ENCODE measurements at places on chromosomes 11 and 22.

DNA sequence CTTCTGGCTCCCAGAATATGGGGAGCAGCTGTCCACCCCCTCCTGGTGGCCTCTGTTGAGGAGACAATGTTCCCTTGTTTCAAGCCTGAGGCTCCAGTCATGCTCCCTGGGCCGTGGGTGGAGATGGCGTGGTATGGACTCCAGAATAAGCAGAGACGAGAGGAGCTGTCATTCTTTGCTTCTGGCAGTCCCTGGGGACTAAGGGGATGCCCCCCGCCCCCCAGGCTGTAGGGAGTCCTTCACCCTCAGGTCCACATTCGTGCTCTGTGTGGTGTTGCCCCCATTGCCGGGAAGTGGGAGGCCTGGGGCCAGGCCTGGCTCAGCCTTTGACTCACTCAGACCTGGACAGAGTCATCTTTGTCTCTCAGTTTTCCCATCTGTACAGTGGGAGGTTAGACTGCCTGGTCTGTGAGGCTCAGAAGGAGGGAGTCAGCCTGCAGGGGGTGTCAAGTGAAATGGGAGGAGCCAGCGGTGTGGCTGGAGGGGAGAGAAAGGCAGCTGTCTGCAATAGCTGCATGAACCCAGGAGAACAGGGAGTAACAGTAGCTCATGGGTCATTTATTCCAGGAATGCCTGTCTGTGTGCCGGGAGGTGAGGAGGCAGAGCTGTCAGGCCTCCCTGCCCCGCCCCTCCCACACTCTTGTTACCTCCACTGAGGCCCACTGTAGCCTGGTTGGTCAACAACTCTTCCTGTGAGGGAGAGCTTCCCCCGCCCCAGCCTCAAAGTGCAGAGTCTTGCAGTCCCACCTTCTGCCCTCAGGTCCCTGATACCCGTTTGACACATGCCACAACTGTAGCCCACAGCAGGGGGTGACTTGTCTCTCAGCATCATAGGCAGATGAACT, 6.3 kb downstream of the ARHGEF17 start:
- peak; percentile 75 for DNase-seq

- no peak for DNase-seq
Observed at GRCh38 chr11:10413268-10413667, 41.8 kb upstream of the AMPD3 start.

GRCh38 chr11:86775361-86775760, 25.0 kb upstream of the PRSS23 start:
- DNase-seq: no peak

DNA sequence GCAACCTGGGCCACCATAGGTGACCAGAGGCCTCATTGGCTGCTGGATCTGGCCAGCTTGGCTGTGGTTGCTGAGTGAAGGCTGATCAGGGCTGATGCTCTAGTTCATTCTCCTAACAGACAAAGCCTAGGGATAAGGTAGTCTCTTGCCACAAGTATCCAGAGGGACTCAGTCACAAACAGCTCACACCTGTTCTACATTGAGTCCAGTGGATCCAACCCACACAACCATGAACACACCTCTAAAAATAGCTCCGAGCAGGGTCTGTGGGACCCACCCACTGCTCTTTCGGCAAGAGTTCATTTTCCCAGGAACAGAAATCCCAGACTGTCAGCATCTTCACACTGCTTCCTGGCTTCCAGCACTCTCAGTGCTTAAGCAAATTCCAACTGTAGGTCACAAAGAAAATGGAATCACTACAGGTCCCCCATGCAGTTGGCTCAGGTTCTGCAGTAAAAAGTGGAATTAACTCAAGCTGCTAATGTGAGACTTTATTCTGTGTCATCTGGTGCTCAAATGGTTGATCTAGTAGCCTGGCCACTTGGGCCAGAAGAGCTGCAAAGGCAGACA, 67.3 kb downstream of the PPFIBP2 start:
- DNase-seq: no peak

DNA sequence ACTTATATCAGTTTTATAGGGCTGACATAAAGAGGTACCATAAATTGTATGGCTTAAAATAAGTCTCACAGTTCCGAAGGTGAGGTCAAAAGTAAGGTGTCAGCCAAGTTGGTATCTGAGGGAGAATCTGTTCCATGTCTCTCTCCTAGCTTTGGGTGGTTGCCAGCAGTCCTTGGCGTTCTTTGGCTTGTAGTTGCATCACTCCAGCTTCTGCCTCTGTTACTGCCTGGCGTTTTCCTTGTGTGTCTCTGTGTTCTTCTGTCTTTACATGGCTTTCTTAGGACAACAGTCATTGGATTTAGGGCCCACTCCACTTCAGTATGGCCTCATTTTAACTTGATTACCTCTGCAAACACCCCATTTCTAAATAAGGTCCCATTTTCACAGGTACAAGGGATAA, 16.7 kb downstream of the MMP7 start:
- no peak for DNase-seq

DNA sequence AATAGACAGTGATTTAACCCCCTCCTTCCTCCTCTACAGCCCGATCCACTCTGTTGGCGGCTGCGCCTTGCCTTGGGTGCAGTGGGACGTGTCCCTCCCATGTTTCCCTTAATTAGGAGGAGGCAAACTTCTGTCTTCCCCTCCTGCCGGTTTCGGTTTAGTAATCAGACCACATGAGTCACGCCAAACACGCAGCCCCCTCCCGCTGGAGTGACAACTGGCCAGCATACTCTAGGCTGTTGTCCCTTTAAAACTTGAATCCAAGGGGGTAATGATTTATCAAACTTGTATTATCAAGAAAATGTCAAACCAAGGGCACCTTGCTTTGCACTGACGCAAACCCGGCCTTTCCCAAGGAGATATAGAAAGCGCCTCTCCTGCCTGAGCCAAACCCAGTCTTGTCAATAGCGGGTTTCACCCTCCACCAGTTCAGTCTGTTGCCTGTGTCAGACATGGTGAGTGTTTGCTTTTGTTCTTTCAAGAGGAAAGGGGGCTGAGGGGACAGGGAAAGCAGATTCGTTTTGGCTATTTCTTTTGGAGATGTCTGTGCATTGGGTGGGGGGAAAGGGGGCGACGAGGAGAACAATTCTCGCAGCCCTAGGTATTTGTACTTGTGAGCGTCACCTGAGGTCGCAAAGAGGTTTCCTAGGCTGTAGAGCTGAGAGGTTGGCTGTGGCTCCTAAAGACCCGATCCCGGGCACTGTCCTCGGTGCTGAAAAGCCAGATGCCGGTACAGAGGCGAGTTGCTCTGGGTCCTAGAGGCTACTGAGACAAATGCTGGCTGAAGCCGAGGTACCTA, at the start of gene SLC6A5:
SLC6A5 (plus strand) TSS at position 388 of the 799 bp plus-strand sequence; CDS start at position 453, 65 bp downstream.
- DNase-seq: no peak

DNA sequence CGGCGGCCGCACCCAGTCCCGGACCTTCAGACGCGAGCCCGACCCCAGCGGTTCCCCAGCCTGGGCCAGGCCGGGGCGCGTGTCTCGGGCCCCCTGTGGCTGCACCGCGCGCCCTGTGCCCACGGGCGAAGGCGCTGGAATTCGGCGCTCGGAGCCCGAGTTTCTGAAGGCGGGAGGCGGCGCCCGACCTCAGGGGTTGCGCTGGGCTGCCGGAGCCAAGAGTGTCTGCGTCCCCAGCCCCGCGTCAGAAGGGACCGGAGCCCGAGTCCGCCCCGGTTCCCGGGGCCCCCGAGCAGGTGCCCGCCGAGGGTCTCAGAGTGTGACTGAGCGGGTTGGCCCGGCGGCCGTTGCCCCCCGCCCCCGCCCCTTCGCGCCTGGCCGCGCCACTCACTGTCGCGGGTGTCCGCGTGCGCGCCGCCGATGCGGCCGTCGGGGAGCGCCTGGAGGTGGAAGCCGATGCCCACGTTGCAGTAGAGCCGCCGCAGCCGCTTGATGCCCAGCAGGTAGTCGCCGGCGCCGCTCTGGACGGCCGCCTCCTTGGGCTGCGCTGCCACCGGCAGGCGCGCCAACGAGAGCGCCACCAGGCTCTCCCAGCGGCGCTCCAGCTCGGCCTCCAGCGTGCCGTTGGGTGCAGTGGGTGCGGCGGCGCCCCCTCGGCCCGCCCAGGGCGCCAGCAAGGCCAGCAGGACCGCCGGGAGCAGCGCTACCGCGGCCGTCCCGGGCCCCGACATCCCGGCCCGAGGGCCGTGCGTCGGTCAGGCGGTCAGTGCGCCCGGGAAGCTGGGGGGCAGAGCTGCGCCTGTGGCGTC, 583 bp downstream of the FGF4 start:
- DNase-seq: no peak

DNA sequence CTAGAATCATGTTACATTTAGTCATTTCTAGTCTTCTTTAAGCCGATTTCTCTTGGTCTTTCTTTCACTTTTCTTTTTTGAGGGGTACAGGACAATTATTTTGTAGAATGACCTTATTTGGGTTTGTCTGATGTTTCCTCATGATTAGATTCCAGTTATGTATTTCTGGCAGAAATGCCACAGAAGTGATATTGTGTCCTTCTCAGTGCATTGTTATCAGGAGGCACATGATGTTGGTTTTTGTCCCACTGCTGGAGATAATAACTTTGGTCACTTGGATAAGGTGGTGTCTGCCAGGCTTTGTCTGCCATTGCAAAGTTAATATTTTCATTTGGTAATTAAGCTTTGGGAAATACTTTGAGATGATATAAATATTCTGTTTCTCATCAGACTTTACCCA, 100.3 kb downstream of the RRM1 start:
- DNase-seq: no peak

GRCh38 chr11:2298795-2299761, 2.6 kb downstream of the C11orf21 start:
- DNase-seq: no peak

DNA sequence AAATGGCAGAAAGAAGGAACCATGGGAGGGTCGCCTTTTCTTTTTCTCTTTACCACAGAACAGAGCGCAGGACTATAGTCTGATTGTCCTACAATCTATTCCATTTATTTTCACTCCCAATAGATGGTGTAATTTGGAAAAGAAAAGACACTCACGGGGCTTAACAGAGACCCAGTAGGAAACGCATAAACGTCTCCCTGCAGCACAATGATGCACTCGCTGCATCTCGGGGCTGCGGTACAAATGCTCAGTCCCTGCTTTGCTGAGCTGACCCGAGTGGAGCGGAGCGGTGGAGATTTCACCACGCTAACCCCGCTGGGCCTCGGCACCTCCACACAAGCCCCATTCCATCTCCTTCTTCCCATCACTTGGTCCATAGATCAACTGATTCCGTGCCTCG, 1.5 kb downstream of the FEZ1 start:
- peak; percentile 24 for DNase-seq

- DNase-seq: no peak
Observed at GRCh38 chr11:10941871-10942270, 84.0 kb upstream of the ZBED5 start.

GRCh38 chr22:35441489-35442100, 41.7 kb downstream of the MCM5 start:
- no peak for DNase-seq

DNA sequence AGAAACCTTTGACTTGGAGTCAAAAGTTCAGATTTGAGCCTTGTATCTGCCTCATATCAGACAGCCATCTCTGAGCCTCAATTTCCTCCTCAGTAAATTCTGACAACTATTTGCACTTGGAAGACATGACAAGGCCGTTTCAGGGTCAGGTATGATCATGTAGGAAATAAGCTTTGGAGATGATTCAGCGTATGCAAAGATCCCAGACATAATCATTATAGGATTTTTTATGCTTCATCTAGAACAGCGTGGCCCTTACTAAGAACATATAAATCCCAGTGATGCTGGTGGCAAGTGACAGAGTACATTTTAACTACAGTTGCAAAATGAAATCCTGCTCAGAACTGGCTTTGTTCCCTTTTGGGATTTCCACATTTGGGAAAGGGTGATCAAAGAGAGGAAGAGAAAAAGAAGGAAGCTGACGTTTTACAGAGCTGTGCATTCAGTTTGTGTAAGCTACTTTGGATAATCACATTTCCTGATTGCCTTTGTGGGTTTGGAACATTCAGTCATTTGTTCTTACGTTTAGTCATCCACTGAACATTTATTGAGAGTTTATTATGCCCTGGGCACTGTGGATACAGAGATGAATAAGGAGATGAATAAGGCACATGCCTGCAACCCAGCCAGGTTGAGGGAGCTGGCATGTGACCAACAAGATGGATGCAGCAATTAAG, 81.9 kb upstream of the HEPHL1 start:
- DNase-seq: no peak

DNA sequence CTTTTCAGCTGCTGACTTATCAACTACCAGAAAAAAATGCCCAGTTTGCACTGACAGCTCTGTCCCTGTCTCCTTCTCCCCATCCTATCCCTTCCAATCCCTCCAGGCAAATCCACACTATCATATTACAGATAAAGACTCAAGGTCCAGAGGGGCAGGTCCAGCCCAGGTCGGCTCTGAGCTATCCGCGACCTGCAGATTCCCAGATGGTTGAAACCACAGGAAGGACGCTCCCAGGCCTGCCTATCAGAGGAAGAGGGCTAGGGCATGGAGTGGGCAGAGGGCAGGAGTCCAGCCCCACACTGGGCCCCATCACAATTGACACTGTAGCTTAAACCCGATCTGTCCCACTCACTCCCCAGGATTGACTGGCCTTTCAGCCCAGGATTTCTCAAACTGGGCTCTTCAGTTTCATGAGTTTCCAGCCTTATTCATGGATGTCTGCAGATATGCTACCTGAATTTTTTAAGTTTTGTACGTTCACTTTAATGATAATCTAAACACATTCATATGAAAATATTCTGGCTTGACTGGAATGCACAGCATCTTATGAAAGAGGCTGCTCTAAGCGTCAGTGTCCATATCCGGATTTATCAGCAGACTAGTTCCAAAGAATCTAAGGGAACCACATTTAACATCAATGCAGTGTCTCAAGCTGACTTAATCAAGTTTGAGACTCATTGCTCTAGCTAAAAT, 16.4 kb upstream of the FCHSD2 start:
- no peak for DNase-seq

DNA sequence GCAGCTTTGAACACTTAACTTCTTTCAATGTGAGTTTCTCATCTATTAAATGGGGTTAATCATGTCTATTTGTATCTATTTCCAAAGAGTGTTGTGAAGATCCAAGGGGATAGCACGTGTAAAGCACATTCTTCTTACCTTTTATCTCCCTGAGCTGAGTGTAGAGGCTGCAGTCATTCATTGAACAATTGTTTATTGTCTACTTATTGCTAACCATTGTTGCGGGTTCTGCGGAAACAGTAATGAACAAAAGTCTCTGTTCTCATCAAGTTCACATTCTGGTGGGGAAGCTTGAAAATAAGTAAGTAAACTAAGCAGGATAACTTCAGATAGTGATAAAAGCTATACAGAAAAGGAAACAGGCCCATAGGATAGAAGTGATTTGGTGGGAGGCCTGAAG, 27.4 kb upstream of the PLET1 start:
- DNase-seq: no peak
